ENCODE measurements at places on chromosomes 7 and 10. TPM values are rescaled to one million over a fixed set of nuclear protein-coding genes. Genes with fewer than 3 reads are reported as not detected.

DNA sequence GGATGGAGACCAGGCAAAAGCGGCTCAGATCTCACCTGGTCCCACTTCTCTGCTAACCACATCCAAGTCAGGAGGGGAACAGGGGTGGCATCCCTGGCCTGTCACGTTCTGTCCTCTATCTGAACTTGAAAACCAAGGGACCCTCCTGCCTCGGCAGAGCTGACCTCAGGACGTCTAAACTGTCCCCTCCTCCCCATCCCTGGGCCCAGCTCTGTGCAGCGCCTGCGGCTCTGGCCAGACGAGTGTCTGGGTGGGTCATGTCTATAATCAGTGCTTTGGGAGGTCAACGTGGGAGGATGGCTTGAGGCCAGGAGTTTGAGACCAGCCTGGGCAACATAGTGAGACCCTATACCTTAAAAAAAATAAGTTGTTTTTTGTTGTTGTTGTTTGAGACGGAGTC lies 70.0 kb upstream of the ZNF479 start:
- no peak for DNase-seq
- no peaks in the 10 kb centered on the region for H3K4me1 ChIP-seq
- no peak overlapping the region for H3K27ac ChIP-seq
- no peaks in the 10 kb centered on the region for H3K36me3 ChIP-seq

Gene AKR1C4
- total RNA-seq: not detected

GRCh38 chr7:1460821-1461645 lies 1.8 kb upstream of the MICALL2 start:
- peak; percentile 73 for DNase-seq
- H3K4me3 ChIP-seq: no peak overlapping the region
- no peaks in the 10 kb centered on the region for H3K27me3 ChIP-seq
- no peaks in the 10 kb centered on the region for H3K36me3 ChIP-seq

DNA sequence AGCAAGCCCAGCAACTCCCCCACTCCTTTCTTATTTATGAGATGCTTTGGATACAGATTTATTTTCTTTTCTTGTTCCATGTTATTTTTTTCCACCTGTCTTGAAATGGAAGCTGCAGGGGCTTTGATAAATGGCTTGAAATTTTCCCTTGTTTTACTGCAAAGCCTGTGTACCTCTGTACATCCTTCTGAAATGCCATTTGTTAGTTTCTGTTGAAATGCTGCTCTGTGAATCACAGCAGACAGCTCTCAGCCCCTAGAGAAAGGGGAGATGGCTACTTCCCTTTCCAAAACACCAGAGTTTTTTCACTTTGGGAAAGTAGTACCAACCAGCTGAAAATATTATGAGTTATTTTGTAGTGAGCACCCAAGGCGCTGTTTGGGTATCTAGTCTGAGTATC lies 304.2 kb downstream of the ELMO1 start:
- H3K27ac ChIP-seq: no peak overlapping the region
- H3K4me3 ChIP-seq: no peak overlapping the region
- H3K4me1 ChIP-seq: no peaks in the 10 kb centered on the region
- no peaks in the 10 kb centered on the region for H3K27me3 ChIP-seq

Measured in ovary (tissue), 10 donors.